ENCODE measurements at places on chromosomes 5 and 9.

- peak; percentile 65 for DNase-seq
These were observed 96.1 kb upstream of the DNAH5 start for GRCh38 chr5:14040542-14040941.

- no peak for DNase-seq
These were observed 103.2 kb downstream of the CTNND2 start for GRCh38 chr5:11801061-11801460.

GRCh38 chr5:95891499-95891898 lies 69.0 kb upstream of the GLRX start:
- DNase-seq: no peak

DNA sequence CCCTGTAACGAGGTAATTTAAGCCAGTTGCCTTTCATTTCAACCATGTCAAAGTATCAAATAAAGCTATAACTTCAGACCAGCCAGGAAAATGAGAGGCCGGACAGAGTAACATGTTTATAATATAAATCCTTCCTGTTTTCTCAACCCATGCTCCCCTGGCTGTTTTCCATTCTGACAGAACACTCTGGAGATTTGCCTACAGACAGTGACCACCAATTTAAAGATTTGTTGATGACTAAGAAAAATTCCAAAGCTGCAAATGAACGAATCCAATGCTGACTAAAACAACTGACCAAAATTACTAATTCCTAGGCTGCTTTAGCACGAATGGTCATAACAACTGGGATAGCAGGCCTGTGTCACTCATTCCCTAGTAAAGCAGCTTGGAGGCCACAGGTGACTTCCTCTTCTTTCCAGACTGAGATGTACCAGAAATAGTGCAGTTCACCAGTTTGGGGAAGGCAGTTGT lies 141.4 kb downstream of the AOPEP start:
- DNase-seq: no peak

- DNase-seq: no peak
These were observed 112.9 kb downstream of the SPATA31D1 start for GRCh38 chr9:82101475-82101874.

DNA sequence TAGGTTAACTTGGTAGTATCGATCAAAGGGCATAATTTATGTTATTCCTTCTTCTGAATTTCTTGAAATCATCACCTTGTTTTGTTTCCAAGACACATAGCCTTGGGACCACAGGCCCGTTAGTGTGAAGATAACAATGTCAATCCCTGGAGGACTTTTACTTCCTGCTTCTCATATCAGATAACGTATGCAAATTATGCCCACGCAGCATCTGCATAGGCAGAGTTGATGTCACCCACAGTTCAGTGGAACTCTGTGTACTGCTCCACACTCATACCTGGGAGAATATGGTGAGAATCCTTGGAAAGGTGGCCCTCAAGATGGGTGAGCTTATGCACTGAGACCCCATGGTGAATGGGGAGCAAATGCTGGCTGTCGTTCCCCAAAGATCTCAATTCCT lies 95.0 kb downstream of the CFAP90 start:
- DNase-seq: no peak

DNA sequence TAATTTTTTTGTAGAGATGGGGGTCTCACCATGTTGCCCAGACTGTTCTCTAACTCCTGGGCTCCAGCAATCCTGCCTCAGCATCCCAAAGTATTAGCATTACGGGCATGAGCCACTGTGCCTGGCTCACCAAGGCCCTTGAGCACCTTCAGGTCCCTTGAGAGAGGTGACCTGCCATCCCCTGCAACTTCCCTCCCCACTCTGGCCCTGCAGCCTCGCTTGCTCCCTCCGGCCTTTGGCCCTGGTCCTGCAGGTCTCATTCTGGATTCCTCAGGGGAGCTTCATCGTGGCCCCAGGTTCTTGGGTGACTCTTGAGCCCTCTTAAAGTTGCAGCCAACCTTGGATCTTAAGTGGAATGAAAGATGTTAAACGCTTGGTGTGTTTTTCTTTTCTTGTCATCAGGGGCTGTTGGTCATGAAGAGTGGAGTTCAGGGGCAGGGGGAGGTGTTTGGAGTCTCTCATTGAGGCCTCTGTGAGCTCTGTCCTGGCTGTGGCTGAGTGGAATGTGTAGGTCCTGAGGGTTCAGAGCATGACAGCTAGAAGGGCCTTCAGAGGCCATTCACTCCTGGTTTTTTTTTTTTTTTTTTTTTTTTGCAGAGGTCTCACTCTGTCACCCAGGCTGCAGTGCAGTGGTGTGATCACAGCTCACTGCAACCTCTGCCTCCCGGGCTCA lies 33.0 kb downstream of the PPARGC1B start:
- no peak for DNase-seq

DNA sequence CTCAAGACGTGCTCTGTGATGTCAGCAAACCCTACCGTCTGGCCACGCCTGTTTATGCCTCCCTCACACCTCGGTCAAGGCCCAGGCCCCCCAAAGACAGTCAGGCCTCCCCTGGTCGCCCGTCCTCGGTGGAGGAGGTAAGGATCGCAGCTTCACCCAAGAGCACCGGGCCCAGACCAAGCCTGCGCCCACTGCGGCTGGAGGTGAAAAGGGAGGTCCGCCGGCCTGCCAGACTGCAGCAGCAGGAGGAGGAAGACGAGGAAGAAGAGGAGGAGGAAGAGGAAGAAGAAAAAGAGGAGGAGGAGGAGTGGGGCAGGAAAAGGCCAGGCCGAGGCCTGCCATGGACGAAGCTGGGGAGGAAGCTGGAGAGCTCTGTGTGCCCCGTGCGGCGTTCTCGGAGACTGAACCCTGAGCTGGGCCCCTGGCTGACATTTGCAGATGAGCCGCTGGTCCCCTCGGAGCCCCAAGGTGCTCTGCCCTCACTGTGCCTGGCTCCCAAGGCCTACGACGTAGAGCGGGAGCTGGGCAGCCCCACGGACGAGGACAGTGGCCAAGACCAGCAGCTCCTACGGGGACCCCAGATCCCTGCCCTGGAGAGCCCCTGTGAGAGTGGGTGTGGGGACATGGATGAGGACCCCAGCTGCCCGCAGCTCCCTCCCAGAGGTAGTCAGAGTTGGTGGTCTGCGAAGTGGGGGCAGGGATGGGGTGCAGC lies 103.2 kb downstream of the PPARGC1B start:
- DNase-seq: no peak

DNA sequence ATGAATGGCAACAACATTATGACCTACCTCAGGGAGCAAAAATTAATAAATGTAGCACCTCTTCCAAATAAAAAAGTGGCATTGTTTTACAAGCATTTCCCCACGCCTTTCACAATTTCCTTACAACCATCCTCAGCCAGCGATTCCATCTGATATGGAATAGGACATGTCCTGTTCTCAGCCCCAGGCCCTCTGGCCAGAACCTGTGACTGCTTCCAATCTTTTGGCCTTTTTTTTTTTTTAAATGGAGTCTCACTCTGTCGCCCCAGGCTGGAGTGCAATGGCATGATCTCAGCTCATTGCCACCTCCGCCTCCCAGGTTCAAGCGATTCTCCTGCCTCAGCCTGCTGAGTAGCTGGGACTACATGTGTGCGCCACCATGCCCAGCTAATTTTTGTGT lies 16.8 kb upstream of the WNK2 start:
- DNase-seq: no peak

GRCh38 chr5:31270396-31270795 lies 76.9 kb downstream of the CDH6 start:
- peak; percentile 37 for DNase-seq

- peak; percentile 33 for DNase-seq
These were observed 8.1 kb downstream of the TTC23L start for GRCh38 chr5:34847056-34847455.

- no peak for DNase-seq
These were observed 168.5 kb upstream of the PIK3R1 start for GRCh38 chr5:68047035-68047434.

DNA sequence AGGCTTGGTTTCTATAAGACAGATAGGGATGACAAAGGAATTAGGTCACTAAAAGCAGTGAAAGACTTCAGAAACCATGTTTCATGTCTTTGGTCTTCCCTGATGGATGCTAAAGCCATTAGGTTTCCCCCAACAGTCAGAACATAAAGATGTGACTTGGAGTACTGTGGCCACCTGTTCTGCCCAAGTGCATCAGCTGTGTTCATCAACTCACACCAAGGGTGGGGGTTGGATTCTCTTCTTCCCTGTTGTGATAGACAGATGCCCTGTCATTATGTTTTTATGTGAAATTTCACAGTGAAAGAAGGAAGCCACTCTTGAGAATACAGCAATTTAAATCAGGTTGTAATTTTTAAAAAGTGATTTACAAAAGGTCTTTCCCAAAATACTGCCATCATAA lies 196.8 kb downstream of the SH3GL2 start:
- no peak for DNase-seq

DNA sequence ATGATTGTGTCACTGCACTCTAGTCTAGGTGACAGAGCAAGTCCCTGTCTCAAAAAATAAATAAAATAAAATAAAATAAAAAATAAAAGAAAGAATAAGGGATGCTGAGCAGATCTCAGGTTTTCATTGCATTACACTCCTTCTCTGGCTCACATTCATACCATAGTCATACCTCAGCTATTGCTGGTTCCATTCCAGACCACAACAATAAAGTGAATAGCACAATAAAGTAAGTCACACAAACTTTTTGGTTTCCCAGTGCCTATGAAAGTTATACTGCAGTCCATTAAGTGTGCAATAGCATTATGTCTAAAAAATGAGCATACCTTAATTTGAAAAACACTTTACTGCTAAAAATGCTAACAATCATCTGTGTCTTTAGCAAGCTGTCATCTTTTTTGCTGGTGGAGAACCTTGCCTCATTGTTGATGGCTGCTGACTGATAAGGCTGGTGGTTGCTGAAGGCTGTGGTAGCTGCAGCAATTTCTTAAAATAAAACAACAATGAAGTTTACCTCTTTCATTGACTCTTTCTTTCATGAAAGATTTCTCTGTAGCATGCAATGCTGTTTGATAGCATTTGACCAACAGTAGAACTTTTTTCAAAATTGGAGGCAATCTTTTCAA lies 415.7 kb downstream of the ZNF608 start:
- no peak for DNase-seq

GRCh38 chr5:170747851-170748250 lies 35.7 kb upstream of the GABRP start:
- no peak for DNase-seq

- DNase-seq: no peak
These were observed 196.9 kb downstream of the TUSC1 start for GRCh38 chr9:25481372-25481771.

DNA sequence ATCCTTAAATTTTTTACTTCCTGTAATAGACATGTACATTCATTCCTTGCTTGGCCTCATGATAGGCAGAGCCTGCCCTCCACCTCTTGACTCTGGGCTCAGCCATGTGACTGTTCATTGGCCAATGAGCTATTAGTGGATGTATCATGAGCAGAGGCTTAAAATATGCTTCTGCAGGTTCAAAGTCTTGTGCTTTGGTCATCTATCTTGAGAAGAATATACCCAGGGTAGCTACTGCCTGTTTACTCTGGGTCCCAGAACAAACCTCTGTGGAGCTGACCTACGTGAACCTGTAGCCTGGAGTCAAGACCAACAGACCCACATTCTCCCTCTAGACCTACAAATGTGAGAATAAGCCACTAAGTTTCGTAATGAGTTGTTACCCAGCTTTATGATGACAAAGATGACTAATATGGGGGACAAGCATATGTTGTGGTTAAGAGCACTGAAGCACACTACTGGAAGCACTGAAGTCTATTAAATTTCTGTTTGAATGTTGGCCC lies 244.4 kb downstream of the MAST4 start:
- DNase-seq: no peak

- DNase-seq: no peak
These were observed 1.8 kb downstream of the UBAP2 start for GRCh38 chr9:34046784-34047379.

GRCh38 chr5:129770024-129770820 lies 22.3 kb downstream of the MINAR2 start:
- DNase-seq: no peak

GRCh38 chr5:116315531-116315930 lies 230.7 kb downstream of the COMMD10 start:
- no peak for DNase-seq

DNA sequence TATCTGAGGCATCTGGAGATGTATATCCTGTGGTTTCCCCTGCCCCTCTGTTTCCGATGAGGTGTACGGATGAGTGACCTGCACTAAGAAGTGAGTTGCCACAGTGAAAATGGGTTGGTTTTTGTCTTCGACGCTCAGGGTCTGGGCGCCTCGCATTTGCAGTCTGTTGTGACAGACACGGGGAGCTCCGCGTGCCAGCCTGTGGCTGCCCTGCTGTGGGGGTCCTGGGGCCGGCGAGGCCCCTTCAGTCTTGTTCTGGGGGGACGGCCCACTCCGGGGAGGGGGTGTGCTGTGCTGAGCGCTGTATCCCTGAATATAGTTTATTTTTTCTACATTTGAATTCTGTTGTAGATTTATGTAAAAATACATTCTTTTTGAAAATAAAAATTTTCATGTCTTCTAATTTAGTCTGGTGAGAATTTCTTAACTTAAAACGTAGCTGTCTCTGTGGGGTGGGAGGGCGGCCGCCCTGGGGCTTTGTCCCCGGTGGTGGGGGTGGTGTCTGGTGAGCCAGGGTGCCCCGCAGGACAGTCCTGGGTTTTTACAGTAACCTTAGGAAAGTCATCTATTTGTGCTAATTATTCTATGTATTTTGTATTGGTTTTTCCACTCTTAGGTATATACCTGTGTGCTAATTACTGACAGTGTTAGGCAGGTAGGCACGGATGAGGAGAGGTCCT lies 4.7 kb downstream of the RNU6ATAC start:
- no peak for DNase-seq

- DNase-seq: no peak
These were observed 26.7 kb downstream of the EXD3 start for GRCh38 chr9:137396227-137396626.

DNA sequence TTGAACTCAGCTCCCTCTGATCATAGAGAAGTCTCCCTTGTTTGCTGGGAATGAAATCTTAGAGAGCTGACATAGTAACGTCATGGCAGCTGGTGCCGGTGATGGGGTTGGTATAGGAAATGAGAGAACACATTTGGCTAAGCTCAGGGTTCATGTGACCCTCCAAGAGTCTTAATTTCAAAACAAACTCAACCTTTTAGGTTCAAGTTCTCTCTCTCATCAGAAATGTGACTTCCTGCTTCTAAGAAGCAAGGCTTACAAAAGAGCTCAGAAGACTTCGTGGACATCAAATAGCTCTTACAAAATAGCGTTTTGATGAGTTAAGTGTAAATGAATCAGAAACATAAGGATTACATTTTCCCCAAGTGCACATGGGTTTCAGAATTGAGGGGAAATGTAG lies 97.3 kb downstream of the PAPPA start:
- DNase-seq: no peak

DNA sequence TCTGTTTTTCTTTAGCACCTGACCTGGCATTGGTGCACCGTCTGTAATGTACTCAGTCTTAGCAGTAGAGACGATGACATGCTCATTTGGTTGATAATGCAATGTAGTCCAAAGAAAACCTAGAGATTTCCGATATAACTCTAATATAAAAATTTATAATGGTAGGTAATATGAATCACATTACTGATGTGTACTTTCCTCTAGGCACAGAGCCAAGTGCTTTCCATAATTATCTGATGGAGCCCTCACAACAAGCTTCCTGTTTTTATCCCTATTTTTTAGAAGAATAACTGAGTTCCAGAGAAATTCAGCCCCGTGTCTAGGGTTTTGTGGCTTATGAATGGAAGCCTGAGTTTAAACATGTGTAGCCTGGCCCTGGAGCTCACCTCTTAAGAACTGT lies 53.7 kb downstream of the KDM4C start:
- no peak for DNase-seq

- peak; percentile 81 for DNase-seq
These were observed 6.8 kb downstream of the RALGDS start for GRCh38 chr9:133113949-133114885.
